Fibroblast of skin of back (primary cell): ENCODE measurements at places on chromosomes 3 and 15.

GRCh38 chr3:9914559-9915253 is 2.2 kb upstream of the IL17RC start:
- DNase-seq: no peak

DNA sequence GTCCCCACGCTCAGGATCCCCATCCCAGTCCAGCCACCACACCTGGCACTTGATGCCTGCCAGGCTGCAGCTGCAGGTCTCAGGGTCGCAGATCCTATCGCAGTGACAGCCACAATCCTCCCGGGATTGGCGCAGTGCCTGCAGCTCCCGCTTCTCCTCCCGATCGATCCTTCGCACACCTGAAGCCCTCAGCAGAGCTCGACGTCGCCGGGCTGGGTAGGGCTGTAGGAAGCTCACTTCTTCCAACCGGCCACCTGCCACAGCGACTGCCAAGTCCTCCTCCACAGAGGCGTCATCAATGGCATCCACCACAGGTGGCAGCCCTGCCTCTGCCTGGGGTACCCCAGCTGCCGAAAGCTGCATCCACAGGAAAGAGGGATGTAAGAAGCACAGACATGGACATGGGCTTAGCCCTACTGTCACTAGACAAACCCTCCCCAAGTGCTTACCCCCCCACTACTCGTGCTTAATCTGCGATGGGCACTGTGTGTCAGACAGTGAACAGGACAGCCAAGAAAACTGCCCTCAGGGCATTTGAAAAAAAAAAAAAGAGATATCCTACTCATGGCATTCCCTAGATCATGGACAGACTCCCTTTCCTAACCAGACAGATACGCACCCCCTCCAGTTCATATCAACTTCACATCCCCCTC is 9.2 kb downstream of the CSRNP1 start:
- DNase-seq: no peak

- no peak for DNase-seq
Measured at GRCh38 chr15:99508311-99508645, 57.5 kb upstream of the MEF2A start.

DNA sequence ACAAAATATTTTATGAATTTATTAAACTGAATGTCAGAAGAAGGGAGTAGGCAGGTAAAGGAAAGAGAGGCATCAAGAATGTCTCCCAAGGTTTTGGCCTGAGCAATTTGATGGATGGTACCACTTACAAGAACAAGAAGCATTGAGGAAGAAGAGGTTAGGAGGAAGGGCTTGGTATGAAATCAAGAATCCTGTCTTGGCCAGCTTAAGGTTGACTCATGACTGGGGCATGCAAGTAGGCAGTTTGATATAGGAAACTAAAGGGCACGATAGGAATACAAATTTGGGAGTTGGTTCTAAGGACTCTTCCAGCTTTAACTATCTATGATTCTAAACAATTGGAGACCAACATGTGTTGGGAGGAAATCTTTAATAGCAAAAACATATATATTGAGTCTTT is 79.1 kb downstream of the NTRK3 start:
- no peak for DNase-seq

DNA sequence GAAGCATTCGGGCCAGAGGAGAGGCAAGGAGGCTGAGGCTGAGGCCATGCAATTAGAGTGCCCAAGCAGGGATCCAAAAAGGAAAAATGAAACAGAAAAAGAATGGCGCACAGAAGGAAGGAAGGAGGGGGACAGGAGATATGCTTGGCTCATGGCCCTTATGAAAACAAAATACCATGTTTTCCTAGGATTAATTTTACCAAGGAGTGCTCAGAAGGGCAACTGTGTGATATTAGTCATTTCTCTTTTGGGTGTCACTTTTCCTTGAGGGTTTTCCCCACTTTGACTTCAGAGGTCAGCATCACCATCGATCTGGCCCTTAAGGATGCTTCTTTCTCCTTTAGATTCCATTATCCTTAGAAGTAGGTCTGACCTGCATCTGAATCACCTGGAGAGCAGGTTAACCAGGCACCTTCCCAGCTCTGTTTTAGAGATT is 1.4 kb downstream of the PARP14 start:
- peak; percentile 20 for DNase-seq

- DNase-seq: no peak
Measured at GRCh38 chr3:171092467-171092911, 66.0 kb upstream of the SLC2A2 start.

DNA sequence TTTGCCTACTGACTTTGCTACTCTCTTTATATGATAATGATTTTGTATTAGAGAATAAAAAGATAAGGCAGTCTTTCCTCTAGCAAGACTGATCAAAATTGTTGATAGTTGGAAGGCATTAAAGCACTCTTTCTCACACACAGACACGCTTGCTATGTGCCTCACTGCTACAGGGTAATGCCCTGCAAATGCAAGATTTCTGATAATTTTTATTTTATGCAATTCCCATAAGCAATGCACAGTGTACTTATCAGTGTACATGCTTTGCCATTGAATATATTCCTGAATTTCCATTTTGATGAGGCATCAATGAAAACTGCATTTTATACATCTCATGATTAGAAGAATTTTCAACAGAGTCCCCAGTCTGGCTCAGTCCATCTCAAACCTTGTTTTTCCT is 263.2 kb downstream of the CHST2 start:
- DNase-seq: no peak

DNA sequence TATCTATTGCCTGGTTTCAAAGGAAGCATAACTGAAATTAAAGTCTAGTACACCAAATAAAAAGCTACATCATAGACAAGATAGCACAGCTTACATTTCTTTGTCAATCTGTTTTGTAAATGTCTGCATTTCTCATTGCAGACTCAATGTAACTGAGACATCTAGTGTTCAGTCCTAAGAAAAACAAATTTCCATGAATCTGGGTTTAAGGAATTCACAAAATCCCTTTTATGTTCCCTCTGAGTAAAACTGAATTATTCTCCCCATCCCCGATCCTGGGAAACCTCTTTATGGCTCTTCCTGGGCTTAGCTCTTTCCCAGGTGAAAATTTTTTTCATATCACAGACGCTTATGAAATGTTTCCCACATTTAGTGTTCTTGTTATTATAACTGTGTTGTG is 21.6 kb upstream of the RASA2 start:
- DNase-seq: peak; percentile 71

GRCh38 chr15:43151688-43152087 is 18.3 kb downstream of the TMEM62 start:
- DNase-seq: no peak

DNA sequence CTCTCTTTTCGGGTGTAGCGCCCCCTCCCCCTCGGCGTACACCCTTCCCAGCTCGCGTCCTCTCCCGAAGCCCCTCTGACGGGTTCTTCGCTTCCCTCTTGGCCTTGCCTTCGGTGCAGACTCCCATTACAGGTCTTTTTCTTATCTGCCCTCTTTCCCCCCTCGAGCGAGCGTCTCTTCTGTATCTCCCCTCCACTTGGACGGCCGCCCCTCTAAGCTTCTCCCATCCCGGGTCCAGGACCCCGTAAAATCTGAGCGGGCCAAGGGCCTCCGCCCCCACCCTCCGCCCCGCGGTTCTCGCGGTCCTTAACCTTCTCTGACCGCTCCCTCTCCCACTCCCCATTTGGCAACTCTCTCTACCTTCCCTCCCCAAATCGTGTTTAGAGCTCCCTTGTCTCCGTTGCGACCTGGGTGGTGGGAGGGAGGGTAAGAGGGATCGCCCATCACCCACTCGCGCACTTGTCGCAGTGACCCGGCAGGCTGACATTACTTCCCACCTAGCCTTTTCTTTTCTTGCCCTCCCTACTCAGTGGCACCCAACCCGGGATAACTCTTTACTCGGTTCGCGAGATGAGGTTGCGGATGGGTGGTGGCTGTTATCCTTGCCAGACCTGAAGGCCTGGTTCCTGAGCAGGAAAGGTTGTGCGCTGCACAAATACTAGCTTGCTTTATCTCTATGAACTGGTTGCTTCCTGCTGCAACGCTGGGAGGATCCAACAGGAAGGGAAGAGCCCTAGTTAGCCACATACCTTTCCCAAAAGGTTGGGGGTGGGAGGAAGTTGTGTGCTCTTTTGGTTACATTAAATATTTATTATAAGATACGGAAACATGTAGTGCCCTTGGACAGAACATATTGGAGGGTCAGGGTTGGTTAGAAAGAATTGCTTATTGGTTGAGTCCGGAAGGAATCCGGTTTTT is 922 bp downstream of the RAB11A start:
- peak; percentile 39 for DNase-seq

GRCh38 chr3:173778251-173778650 is 380.7 kb downstream of the NLGN1 start:
- DNase-seq: no peak

DNA sequence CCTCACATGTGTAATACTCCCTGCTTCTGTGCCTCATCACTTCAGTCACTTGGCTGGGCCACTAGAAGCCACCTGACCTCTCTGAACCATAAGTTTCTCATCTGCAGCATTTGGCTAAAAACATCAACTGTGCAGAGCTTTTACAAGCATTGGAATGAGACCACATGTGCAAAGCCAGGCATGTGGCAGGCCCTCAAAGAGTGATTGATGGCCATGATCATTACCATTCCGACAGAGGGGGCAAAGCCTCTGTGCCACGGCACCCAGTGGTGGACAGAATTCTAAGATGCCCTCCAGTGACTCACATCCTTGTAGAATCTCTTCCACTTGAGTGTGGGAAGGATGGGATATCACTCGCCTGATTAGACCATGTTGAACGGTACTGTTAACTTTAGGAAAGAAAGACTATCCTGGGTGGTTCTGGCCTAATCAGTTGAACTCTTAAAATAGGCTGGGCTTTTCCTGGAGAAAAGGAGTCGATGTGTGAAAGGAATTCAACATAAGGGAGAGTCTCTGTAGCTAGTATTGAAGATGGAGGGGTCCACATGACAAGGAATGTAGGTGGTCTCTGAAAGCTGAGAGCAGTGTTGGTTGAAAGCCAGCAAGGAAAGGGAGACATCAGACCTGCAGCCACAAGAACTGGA is 13.5 kb downstream of the CDCP1 start:
- no peak for DNase-seq

GRCh38 chr3:15875016-15875689 is 77.4 kb upstream of the ANKRD28 start:
- peak; percentile 86 for DNase-seq

- peak; percentile 19 for DNase-seq
Measured at GRCh38 chr3:170128977-170129431, 52.5 kb downstream of the PHC3 start.

GRCh38 chr15:28021281-28022039 is 77.7 kb downstream of the OCA2 start:
- DNase-seq: peak; percentile 96

DNA sequence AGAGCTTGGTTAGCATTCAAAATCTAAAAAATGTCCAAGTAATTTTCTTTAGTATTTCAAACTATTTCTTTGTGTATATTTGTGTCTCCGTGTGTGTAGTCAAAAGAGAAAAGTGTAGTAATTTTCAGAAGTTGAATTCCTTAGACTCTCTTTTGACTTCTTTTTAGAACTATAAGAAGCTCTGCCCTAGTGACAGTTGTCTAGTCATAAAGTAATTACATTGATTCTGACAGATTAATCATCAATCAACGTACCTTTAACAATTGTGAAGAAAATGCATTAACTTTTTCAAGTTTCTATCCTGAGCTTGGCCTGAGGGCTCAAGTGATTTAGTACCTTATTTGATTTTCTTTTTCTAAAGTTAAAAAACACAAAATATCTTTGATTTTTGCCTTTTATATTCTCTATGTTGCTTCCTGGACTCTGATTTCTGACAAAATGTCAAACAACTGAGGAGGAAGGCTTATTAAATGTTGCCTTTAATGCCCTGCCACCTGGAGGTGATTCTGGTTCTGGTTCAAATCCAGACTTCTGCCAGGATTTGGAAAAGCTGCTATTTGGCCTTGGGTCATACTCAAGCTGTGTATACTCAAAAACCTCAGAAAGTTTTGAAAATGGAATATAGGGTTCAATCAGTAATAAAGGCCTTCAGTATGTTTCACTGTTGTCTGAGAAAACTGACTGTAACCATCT is 653.6 kb downstream of the NSUN3 start:
- DNase-seq: no peak

DNA sequence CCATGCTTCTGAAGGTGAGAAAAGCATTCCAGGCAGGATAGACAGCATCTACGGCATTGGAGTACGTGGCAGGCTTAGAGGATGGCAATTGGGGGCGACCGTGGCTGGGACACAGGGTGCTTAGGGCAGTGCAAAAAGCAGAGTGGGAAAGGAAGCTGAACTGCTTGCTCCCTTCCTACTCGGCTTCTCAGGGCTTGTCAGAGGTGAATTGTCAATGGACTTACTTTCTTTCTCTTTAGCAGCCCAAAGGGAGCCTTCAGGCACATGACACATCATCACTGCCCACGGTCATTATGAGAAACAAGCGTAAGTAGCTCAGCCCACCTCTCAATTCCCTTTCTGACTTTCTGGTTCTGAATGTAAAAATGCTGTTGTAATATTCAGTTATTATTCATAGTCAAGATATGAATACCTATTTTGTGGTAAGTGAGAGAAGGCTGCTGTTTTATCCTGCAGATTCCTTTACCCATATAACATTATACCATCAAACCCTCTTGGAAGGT is 84.3 kb downstream of the KLHL25 start:
- no peak for DNase-seq

DNA sequence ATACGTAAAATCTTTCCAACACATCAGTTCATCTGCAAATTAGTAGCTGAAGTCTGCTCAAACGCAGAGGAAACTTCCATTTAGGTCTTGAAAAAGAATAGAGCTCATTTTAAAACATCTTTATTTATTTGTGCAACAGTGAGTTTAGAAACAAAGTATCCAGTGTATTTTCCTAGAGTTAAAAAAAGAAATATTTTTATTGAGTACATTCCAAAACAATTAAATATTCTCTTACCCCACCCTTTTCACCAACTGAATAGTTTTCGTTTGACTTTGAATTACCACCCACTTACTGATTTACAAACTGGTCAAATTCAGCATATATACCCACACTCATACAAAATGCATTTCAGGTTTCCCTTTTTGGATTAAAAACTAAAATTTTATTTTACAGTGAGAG is 104.7 kb downstream of the ZBTB20 start:
- DNase-seq: peak; percentile 29

GRCh38 chr3:4758957-4759656 is 220.1 kb upstream of the BHLHE40 start:
- no peak for DNase-seq

DNA sequence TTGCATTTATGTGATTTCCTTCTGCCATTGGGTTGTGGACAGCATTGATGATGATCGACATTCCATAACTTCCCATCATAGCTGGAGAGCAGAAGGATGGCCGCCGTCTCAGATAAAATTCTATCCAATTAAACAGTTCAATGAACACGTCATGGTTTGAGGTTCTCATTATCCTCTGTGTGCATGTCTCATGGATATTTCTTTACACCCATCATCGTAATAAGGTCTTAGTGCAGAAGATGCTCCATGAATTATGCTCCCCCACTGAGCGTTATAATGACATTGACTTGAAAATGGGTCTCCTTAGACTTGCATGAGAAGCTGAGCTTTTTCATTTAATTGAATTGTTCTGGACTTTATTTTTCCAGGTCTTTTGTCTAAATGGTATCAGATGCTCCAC is 92.1 kb downstream of the TRIM42 start:
- DNase-seq: no peak
